Stimulated activated CD8-positive, alpha-beta memory T cell treated with anti-CD3 and anti-CD28 coated beads, Interleukin-2, amount 100 ng/mL, for 1 hour (primary cell): ENCODE measurements at places on chromosomes 6 and 20.
A peak's percentile ranks its signal among the peaks of the same experiment; 100 is the strongest.

DNA sequence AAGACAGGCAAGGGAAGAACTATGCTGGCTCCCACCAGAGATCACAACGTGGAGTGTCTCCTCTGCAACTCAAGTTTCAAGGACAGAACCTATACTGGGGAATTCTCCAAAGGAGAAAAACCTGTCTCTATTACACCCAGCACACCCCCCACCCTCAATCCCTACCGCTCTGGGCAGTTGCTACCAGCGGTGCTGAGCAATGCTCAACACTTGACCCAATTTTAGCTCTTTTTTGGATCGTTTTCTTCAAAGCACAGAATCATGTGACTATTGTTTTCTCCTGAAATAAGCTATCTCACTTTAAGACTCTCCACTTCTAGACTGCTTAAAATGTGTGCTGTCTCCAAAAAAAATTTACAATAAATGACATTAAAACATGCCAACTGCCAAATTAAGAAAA lies 23.3 kb downstream of the MAP7 start:
- DNase-seq = no peak

DNA sequence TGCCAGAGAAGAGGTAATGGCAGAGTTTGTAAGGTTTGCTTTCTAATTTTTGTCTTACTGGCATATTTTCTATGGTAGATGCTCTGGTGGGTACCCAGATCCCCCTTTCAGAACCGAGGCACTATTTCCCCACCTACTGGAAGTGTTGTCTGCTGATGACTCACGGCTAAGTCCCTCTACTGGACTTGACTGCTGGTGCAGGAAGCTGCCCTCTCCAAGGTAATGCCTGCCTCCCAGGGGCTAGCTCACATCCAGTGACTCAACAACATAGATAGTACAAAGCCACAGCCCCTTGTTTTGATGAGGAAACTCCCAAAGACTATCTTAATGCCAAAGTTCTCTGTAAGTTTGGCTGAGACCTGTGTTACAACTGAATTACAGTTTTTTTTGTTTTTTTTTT lies 285.4 kb upstream of the FLRT3 start:
- no peak for DNase-seq

- peak; percentile 24 for DNase-seq
Measured at GRCh38 chr6:32255199-32256153, 31.6 kb upstream of the NOTCH4 start.

GRCh38 chr6:105519954-105520353 lies 117.1 kb upstream of the PREP start:
- no peak for DNase-seq

DNA sequence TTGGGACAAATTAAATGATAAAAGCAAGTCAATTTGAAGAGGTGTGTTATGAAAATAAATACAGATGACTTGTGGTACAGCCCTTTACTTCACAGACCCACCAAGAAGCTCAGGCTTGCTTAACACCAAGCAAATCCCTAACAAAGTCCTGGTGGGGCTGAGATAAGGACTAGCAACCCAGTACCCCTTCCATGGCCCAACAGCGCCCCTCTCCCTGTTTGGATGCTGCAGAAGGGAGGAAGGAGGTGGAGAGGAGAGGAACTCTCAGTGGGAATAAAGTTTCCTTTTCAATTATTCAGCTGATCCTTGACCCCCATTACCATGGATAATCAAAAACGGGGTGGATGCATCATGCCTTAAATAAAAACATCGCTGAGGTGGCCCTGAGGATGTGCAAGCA lies 4.5 kb upstream of the ZNF831 start:
- no peak for DNase-seq

DNA sequence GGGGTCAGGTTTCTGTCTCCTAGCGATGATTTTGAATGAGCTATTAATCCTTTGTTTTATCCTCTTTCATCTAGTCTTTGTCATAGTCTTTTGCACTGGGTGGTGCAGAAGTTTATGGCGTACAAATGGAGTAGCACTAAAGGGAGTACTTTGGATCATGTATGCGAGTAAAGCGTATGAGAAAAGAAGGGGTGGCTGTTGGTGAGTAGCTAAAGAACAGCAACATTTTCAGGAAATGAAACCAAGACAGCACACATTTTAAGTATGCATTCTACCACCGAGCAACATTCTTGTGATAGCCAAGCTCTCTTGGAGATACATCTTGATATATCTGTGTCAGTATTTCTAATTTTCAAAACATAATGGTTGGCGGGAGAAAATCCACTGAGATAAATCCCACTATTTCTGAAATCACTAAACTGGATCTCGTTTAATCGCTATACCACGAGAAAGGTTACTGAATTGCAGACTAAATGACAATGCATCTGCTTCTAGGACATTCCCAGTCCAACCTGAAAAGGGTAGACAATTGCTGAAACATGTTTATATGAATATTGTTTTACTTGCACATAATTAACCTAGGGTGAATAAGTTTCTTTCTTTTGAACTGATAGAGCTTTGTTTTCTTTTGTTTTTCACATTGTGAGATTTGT lies 196.1 kb downstream of the TRIM27 start:
- no peak for DNase-seq

- no peak for DNase-seq
Measured at GRCh38 chr6:73579851-73580246, 59.0 kb upstream of the EEF1A1 start.

GRCh38 chr6:135869857-135870256 lies 18.4 kb downstream of the PDE7B start:
- no peak for DNase-seq

DNA sequence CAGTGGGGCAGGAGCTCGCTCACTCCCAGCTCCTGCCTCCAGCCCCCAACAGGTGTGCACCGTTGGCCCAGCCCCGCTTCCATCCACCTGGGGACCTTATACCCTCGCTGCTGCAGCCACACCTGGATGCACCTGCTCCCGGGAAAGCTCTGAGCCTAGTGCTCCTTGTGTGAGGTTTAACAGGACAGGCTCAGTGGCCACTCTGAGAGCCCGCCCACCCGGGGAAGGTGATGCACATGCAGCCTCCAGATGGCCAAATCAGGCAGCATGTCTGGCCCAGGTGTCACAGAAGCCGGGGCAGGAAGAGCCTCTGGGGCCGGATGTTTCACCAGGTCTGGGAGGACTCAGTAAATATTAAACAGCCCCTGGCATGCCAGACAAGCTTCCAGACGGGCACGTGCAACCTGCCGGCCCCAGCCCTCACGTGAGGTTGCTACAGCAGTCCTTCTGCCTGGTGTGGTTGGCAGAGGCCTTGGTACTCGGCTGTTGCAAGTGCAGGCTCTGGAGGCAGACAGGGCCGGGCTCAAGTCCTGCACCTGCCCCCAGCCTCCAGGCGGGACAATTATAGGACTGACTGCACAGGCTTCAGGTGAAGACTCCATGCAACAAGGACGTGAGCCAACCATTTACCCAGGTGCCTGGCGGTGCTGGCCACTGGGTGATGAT lies 66.9 kb downstream of the RIPOR3 start:
- DNase-seq = no peak

DNA sequence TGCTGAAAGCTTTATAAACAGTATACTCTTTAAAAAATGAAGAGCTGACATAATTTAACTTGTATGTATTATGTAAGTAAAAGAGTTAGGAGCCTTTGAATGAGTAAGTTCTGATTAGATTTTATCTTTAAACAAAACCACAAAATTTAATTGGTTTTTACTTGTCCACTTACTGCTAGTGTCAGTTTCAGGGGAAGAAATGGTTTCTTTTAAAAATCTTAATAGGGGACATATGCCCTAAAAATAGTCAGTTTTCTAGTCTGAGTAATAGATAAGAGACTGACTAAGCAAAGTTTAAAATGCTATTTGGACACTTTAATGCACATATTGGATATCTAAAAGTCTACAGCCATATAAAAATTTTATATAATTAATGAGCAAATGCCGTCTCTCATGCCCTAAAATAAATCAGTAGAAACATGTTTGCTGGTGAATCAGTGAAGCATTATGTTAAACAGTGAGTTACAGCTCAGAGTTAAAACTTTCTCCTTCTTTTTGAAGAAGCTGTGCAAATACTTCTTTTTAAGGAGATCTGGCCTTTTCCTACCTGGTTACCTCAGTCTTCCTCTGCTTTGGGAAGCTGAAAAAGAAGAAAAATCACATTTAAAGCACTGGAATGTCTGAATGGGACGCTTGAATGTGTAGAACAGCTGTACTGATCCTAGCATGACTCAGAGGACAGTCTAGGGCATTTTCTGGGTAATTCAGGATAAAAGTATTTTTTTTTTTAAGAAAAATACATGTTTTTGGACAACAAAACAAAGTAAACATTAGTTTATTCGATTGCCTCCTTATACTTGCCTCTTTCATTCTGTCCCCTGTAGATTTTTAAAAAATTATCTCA lies 55.3 kb downstream of the CDH26 start:
- DNase-seq = no peak

DNA sequence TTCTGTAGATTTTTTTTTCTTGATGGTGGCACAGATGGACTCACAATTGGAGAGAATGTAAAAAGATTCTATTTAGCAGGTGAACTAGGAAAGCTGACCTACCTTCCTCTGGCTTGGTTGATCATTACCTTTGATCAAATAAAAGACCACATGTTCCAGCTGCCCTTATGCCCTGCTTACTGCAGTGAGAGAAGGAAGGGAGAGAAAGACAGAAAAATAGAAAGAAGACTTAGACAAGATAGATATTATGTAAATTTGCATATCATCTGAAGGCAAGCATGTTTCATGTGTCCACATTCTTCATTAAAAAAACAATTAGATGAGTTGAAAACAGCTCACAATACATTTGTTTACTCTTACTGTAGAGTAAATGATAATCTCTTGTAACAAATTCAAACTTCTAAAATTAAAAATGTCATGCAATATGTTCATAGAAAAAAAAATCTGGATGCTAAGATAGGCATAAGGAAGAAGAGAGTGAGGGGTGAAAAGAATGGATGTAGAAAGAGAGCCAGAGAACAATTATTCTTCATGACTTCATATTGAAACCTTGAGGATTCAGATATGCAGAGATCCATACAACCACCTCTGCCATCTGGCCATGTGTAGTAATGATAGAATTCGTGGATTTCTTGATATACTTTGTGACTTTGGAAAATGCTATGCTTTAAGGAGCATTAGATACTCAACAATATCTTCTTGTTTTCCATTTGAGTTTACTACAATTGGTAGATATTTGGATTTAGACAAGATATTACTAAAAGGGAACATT lies 71.7 kb downstream of the RFX6 start:
- no peak for DNase-seq
